Glutamatergic neuron (in vitro differentiated cells): ENCODE measurements at places on chromosomes 6 and 20. TPM values are rescaled to one million over a fixed set of nuclear protein-coding genes. Genes with fewer than 3 reads are reported as not detected.

Gene SLC25A27
- total RNA-seq = 13.6 TPM

Gene MLN
- total RNA-seq = not detected

Gene LST1
- total RNA-seq = not detected

Gene PHACTR1
- 50.7 TPM for total RNA-seq

Gene GRM1
- 0.17 TPM for total RNA-seq

Gene IL20RA
- total RNA-seq = not detected

Gene OVOL2
- total RNA-seq = not detected

Gene MDFI
- 7.9 TPM for total RNA-seq

Gene ZNF335
- total RNA-seq = 23.1 TPM

Gene CD109
- 0.49 TPM for total RNA-seq

Gene CST5
- total RNA-seq = not detected

Gene IL22RA2
- not detected for total RNA-seq

Gene SYTL3
- 2.8 TPM for total RNA-seq

Gene KHDC1L
- total RNA-seq = 2.2 TPM

Gene MYCT1
- not detected for total RNA-seq

Gene HELZ2
- 87.7 TPM for total RNA-seq

Gene UNC93A
- not detected for total RNA-seq

Gene ENPP1
- 2.4 TPM for total RNA-seq

Gene IL17A
- total RNA-seq = not detected

Gene SLC22A7
- 0.34 TPM for total RNA-seq

Gene WFDC5
- total RNA-seq = not detected

Gene TRIM31
- total RNA-seq = not detected

Gene DEFB125
- not detected for total RNA-seq

Gene ADGRF4
- not detected for total RNA-seq

Gene CEP162
- total RNA-seq = 15.7 TPM

Gene LY6G5C
- 13.8 TPM for total RNA-seq

Gene ADGB
- not detected for total RNA-seq

Gene SNAP91
- total RNA-seq = 52.4 TPM

Gene PHACTR3
- 37.0 TPM for total RNA-seq

Gene GNRH2
- total RNA-seq = 1.2 TPM

Gene NINL
- 86.8 TPM for total RNA-seq

Gene TSPO2
- total RNA-seq = not detected

Gene SLC12A5
- 10.4 TPM for total RNA-seq

Gene SPEF1
- 0.22 TPM for total RNA-seq

Gene BCAS4
- total RNA-seq = 5.5 TPM

Gene DLK2
- total RNA-seq = 2.2 TPM

Gene ZNF391
- total RNA-seq = 8.3 TPM

Gene TUBB2B
- total RNA-seq = 1,777 TPM

Gene OPRM1
- not detected for total RNA-seq

Gene BLCAP
- 97.2 TPM for total RNA-seq

Gene OPN5
- not detected for total RNA-seq

Gene EYA4
- not detected for total RNA-seq
